Suppressor macrophage (primary cell): ENCODE measurements at places on chromosomes 13 and 19.

GRCh38 chr13:101709952-101710351, 257.5 kb downstream of the ITGBL1 start:
- DNase-seq = no peak

DNA sequence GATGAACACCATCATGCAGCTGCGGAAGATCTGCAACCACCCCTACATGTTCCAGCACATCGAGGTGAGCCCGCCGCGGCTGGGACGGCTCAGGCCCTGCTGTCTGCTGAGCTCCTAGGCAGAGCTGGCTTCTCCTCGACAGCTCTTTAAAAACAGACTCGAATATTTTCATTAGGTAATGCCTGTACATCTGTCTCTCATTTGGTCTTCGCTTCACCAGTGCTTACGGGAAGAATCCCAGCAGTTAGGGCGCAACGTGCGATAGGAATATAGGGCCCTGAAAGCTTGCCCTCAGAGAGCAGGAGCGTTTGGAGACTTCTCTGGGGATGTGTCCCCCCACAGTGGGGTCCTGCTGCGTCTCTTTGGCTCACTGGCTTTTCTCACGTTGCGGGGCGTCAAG, 63.8 kb upstream of the LDLR start:
- DNase-seq = no peak

GRCh38 chr13:35771898-35772297, 295.4 kb upstream of the MAB21L1 start:
- no peak for DNase-seq

DNA sequence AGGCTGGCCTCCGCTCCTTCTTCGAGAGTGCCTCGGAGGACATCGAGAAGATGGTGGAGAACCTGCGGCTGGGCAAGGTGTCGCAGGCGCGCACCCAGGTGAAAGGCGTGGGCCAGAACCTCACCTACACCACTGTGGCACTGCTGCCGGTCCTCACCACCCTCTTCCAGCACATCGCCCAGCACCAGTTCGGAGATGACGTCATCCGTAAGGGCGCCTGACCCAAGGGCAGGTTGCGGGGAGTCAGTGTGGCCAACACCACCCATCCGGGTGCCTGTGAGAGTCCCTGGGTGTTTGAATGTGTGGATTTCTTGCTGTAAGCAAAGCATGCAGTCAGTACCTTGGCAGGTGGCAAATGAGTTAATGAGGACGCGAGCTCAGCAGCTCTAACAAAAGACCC, 78.8 kb downstream of the RYR1 start:
- no peak for DNase-seq

- DNase-seq = no peak
Observed at GRCh38 chr19:45492627-45493470, 4.0 kb downstream of the RTN2 start.
